ENCODE measurements at places on chromosomes 7 and 10. TPM values are rescaled to one million over a fixed set of nuclear protein-coding genes. Genes with fewer than 3 reads are reported as not detected.

Gene ARMH3
- 19.0 TPM for polyA plus RNA-seq

DNA sequence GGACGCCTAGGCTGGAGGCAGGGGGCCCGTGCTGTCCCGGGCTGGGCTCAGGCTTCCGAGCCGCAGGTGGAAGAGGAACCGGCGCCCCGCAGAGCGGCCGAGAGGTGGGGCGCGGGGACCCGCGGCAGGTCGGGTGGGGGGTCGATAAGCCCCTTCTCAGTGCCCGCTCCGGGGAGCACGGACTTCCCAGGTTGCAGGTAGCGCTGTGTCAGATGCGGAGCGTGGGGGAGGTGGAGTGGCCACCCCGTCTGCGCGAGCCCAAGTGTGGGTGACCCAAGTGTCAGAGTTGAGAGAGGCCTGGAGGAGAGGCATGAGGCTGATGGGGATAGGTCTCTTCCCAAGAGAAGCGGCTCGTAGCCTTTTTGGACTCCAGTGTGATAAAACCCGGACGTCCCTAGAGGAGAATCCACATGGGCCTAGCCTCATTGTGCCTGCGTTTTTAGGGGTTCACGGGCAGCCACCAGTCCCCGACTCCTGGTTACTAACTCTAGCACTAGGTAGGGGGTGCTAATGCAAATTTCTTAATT, 580 bp downstream of the EEPD1 start:
- DNase-seq: no peak

GRCh38 chr10:50431791-50432190, 180.5 kb upstream of the ASAH2 start:
- no peak for DNase-seq

- no peak for DNase-seq
These were observed 67.7 kb downstream of the ELAPOR2 start for GRCh38 chr7:86991771-86992191.

DNA sequence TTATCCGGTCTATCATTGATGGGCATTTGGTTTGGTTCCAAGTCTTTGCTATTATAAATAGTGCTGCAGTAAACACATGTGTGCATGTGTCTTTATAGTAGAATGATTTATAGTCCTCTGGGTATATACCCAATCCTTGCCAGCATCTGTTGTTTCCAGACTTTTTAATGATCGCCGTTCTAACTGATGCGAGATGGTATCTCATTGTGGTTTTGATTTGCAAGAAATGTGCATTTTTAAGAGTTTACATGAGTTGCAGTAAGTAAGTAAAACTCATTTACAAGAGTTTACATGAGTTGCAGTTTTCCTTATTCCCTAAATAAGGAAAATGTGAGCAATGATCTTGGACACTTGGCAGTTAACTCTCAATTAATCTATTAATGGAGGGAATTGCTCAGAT, 312.1 kb downstream of the LHFPL3 start:
- no peak for DNase-seq

Gene NODAL
- polyA plus RNA-seq: 0.14 TPM

- no peak for DNase-seq
These were observed 597.2 kb upstream of the ADARB2 start for GRCh38 chr10:2334575-2334974.

Gene SH2D4B
- polyA plus RNA-seq: 0.17 TPM

DNA sequence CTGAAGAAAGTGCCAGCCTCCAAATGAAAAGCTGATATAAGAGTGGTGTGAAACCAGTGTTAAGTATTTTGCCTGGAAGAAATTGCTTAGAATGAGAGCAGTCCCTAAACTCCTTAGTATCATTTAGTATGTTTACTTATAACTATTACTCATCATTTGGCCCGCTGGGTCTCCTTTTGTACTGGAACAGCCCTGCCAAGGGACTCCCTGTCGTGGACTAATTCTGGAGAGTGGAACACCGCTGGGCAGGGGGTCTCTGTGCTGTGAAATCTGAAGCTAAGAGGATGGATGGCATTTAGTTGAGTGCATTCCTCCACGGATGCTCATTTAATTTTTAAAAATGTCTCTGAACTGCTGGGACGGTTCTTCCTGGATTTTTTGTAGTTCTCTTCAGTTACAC, 889.9 kb upstream of the C7orf33 start:
- DNase-seq: no peak

All from renal cortex interstitium (tissue), 15 donors.